ENCODE measurements at places on chromosomes 4 and X. TPM values are rescaled to one million over a fixed set of nuclear protein-coding genes. Genes with fewer than 3 reads are reported as not detected.

DNAAF6 gene
- total RNA-seq = not detected

FOXR2 gene
- total RNA-seq = not detected

EDA2R gene
- total RNA-seq = 0.44 TPM

STARD8 gene
- total RNA-seq = 0.31 TPM

ASB11 gene
- total RNA-seq = not detected

DNA sequence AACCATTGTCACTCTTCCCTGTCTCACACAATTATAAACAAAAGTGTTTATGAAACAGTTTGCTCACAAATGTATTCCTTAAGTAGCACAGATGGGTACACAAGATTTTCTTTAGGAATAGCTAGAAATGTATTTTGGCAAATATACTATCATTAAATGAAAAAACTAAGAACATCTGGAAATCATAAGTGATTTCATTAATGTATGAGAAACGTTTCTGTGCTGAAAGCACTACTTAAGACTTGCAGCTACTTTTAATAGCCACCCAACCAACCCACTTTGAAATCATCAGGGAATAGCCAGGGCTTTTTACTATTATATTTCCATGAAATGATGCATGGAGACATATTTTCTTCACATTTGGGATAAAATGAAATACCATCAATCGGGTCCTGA is 62.3 kb upstream of the NAP1L5 start:
- H3K36me3 ChIP-seq = no peaks in the 10 kb centered on the region
- H3K4me3 ChIP-seq = no peak overlapping the region
- H3K27ac ChIP-seq = no peak overlapping the region
- DNase-seq = no peak
- no peaks in the 10 kb centered on the region for H3K4me1 ChIP-seq
- no peaks in the 10 kb centered on the region for H3K27me3 ChIP-seq

DNA sequence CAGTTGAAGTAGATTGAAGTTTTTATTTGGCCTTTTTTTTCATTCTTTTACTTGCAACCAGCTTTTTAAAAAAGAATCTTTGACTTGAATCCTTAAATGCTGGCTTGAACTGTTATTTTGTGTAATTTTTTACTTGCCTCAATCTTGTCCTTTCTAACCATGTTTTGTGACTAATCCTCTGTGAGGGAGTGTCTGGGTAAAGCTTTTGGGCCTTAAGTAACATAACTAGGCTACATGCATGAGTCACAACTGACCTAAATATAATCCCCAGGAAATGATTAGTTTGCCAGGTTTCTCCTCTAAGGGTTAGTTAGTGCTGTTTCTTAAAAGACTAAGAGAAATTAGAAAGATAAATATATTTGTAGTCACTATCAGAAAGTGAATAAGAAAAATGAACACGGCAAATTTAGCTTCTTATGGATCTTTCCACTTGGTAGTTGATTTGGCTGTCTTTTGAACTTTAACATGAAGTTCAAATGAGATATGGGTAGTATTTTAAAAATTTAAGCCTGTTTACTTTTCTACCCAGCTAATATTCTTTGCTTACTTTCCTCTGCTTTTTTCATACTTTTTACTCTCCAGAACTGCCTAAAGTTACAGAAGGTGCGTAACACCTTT is 13.0 kb downstream of the EXOC1 start:
- no peak for DNase-seq
- peaks cover 5% of the 10 kb centered on the region for H3K36me3 ChIP-seq
- H3K4me3 ChIP-seq = no peak overlapping the region
- peaks cover 22% of the 10 kb centered on the region for H3K4me1 ChIP-seq

GRCh38 chr4:131348263-131348662 is 1800.8 kb upstream of the PCDH10 start:
- no peaks in the 10 kb centered on the region for H3K4me1 ChIP-seq
- no peaks in the 10 kb centered on the region for H3K27me3 ChIP-seq
- no peak for DNase-seq
- H3K4me3 ChIP-seq = no peak overlapping the region
- H3K27ac ChIP-seq = no peak overlapping the region

DNA sequence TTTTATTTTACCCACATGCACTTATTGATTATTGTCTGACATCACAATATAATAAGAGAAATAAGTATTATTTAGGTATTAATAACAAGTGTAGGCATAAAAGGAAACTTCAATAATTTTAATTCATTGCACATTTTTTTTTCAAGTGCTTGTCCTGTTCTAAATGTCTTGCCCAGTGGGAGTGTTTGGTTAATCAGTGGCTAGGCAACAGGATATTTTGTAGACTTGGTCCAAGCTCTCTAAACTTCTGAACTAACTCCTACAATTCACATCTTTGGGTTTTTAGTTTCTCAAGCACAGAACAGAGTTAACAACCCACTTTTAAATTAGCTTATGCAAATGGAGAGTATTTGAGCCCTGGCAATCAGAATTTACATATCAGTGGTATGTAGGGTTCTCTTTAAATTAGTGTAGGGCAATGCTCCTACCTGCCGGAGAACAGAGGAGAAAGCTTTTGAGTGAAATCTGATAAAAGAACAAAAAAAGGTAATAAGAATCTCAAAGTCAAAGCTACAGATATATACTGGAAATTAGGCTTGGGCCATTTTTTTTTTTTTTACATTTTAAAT is 353.5 kb downstream of the ADGRL3 start:
- H3K27ac ChIP-seq = no peak overlapping the region
- H3K4me1 ChIP-seq = no peaks in the 10 kb centered on the region
- no peak for DNase-seq
- H3K4me3 ChIP-seq = no peak overlapping the region
- H3K27me3 ChIP-seq = no peaks in the 10 kb centered on the region

YY2 gene
- 2.1 TPM for total RNA-seq
